Kidney capillary endothelial cell (primary cell): ENCODE measurements at places on chromosomes 4 and X.

DNA sequence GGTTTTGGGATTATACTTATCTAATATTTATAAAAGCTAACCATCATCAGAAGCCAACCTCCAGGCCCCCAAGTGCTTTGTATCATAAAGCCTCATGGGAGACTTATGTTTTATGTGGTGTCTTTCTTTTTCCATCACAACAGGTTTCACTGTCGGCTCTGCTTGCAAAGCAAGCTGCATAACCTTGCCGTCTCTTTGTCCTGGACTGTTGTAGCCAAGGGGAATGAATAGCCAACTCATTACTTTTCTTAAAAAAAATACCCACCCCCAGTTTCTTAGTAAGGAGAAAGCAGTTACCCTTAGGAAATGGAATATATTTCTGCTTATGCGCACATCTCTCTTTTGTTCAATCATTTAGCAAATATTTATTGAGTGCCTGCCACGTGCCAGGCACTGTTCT lies 40.7 kb downstream of the FAM184B start:
- no peak for DNase-seq

- DNase-seq = no peak
These were observed 49.2 kb downstream of the SMARCAD1 start for GRCh38 chr4:94256828-94257227.

DNA sequence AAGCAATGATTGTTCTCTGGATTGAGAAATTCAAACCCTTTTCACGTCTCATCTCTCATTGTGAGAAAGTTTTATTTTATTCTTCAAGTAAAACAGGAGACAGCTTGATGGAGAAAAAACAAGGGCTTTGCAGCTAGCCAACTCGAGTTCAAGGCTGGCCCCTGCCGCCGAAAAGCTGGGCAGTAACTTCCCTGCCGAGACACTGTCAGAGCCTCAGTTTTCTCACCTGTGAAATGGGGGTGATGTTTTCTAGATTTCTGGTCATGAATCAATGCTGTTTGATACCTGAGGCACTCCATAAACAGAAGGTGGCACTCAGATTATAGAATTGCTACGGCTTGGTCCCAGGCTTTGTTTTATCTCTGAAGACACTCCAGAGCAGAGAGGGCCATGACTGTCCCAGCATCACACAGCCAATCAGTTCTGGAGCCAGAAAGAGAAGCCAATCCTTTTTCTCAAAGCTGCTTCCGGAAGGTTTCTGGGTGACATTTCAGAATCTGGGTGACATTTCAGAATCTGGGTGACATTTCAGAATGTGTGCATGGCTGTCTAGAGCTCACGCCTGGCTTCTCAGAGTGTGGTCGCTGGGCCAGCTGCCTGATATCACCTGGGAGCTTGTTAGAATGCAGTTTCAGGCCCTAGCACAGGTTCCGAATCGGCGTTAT lies 33.2 kb downstream of the HMX1 start:
- DNase-seq = no peak

DNA sequence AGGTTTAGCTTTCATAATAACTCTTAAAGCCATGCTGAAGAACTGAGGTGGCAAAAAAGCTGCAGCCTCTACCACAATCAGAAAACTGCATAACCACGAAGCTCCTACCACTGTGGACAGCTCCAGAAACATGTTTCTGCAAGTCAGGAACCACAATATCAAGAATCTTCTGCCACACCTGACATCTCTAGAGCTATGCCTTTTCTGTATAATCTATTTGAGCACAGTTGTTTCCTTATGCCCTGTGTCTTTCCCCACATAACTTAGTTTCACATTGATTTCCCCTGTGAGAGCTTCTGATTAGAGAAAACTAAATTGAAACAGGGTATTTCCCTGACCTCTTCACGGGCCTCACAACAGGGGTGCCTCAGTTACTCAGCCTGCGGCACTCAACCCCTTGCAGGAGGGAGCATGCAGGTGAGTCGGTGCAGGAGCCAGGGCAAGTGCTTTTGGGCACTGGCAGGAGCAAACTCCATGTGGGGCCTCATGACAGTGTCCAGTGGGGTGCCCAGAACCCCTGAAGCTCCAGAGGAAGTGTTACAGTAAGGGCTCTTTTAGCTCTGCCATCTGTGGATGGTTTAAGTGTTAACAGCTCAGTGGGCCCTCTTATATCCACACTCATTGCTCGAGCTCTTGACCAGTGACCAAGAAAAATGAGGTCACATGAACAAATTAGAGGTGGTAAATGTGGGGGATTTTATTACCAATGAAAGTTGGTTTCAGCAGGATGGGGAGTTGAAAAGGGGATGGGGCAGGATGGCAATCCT lies 132.8 kb upstream of the BMP3 start:
- no peak for DNase-seq

- DNase-seq = no peak
These were observed 372.4 kb upstream of the RPS6KA3 start for GRCh38 chrX:20639115-20639514.

- no peak for DNase-seq
These were observed 226.5 kb upstream of the MAB21L2 start for GRCh38 chr4:150355418-150355817.

GRCh38 chrX:14801136-14801535 lies 71.7 kb downstream of the FANCB start:
- peak; percentile 0 for DNase-seq

GRCh38 chrX:20270562-20270890 lies 3.8 kb upstream of the RPS6KA3 start:
- DNase-seq = no peak
